ENCODE measurements at places on chromosomes 3 and 15. TPM values are rescaled to one million over a fixed set of nuclear protein-coding genes. Genes with fewer than 3 reads are reported as not detected.

Gene CIDEC
- 5.1 TPM for total RNA-seq

Gene RGMA
- 0.11 TPM for total RNA-seq

Gene MB21D2
- 28.7 TPM for total RNA-seq

Gene EEFSEC
- 9.9 TPM for total RNA-seq

Gene CNTN4
- not detected for total RNA-seq

Gene LRRC34
- 2.4 TPM for total RNA-seq

Gene NUP210
- not detected for total RNA-seq

Gene SLC28A2
- not detected for total RNA-seq

Gene MINAR1
- total RNA-seq, result 2.3 TPM

Gene TLR9
- total RNA-seq, result under 0.01 TPM

Gene PSMD6
- 80.8 TPM for total RNA-seq

Gene LINGO1
- not detected for total RNA-seq

Gene MYO1E
- 227 TPM for total RNA-seq

Gene TRPM1
- not detected for total RNA-seq

Gene DYNLT2B
- 13.9 TPM for total RNA-seq

Gene ANKRD63
- not detected for total RNA-seq

Gene WDR93
- 0.39 TPM for total RNA-seq

Gene KNG1
- total RNA-seq, result not detected

Gene LRRC31
- not detected for total RNA-seq

Gene USP3
- 47.9 TPM for total RNA-seq

Gene GOLGA6L10
- not detected for total RNA-seq

Gene CSTA
- 0.22 TPM for total RNA-seq

Gene P3H2
- total RNA-seq, result 15.8 TPM

Gene MEGF11
- total RNA-seq, result not detected

Gene RLBP1
- not detected for total RNA-seq

Gene SLC12A1
- total RNA-seq, result not detected

Gene TIMP4
- total RNA-seq, result 7.8 TPM

Gene LAMB2
- total RNA-seq, result 184 TPM

Gene VWA5B2
- not detected for total RNA-seq

Gene GALNT15
- total RNA-seq, result not detected

Gene ANKRD34C
- total RNA-seq, result under 0.01 TPM

Gene GADL1
- total RNA-seq, result not detected

Gene CPNE9
- total RNA-seq, result not detected

Gene ITIH1
- not detected for total RNA-seq

Gene GOLGA8R
- 6.7 TPM for total RNA-seq

Gene ECE2
- not detected for total RNA-seq

Gene EPHA3
- total RNA-seq, result 0.11 TPM

Gene C2CD4A
- 0.11 TPM for total RNA-seq

Gene CLEC3B
- total RNA-seq, result not detected

Gene PAQR5
- 0.22 TPM for total RNA-seq

Gene CD200R1
- total RNA-seq, result 0.39 TPM

Gene MYL3
- 0.65 TPM for total RNA-seq

Gene C3orf33
- total RNA-seq, result 0.98 TPM
